Activated CD4-positive, alpha-beta T cell treated with anti-CD3 and anti-CD28 coated beads, Interleukin-10, Interleukin-2, amounts not matched to agents 100 ng/mL and 50 ng/mL, durations not matched to agents 16 hours and 8 hours (primary cell): ENCODE measurements at places on chromosomes 6 and 20.
A peak's percentile ranks its signal among the peaks of the same experiment; 100 is the strongest.

DNA sequence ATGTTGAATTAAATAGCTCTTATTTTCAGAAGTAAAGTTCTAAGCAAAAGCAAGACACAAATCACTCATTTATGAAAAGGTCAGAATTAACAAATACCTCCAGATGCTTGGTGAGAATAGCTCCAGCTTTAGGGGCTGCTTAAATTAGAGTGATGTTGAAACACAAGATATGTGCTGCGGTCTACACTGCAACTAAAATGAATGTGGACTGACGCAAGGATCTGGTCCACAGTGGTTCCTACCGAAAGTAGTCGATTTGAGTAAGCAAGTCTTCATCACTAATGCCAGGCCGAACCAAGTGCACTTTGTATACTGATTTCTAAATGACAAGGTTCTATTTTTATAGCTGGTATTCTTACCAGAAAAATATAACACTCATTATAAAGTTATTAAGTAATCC, 96.3 kb downstream of the PRDM1 start:
- DNase-seq: peak; percentile 89

DNA sequence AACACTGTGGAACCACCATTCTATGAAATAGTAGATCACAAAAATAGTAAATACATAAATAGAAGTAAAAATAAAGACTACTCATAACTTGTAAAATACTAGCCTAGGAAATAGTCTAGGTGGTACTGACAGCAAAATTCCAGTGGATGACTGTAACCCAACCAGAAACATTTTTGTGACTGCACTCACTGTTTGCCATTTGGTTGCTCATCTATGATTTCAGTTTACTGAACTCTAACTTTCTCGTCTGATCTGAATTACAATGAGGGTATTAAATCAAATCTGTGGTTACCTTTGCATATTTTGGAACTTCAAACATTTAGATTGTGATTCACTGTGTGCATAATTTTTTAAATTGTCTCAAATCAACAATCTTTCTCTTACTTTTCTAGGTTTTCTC, 151.1 kb downstream of the KHDC1L start:
- no peak for DNase-seq

GRCh38 chr20:64200740-64201139, 36.5 kb downstream of the MYT1 start:
- no peak for DNase-seq

GRCh38 chr6:111662072-111662793, 56.6 kb upstream of the TRAF3IP2 start:
- DNase-seq: no peak

- DNase-seq: no peak
Observed at GRCh38 chr6:157853902-157854502, 31.0 kb downstream of the SNX9 start.

DNA sequence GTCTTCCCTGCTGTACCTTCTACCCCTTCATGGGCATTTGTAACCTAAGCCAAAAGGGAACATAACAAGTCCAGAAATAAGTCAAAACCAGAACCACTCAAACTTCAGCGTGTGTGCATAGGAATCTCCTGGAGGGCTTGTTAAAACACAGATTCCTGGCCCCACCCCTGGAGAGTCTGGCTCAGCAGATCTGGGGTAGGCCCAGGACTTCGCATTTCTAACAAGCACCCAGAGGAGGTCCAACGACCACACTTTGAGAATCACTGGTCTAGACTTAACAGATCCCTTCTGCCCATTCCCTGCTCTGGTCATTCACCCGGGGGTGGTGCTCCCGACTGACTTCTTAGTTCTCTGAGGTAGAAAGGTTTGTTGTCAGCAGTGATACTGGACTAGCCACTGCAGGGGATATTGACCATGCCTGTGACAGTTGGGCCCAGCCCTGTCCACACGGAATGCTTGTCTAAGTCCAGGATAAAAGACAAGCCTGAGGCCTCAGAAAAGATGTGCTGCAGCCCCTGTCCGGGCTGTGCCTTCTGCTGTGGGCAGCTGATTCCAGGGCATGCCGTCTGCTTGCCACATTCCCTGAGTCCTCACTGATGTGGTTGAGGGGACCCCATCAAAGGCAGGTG, 68.6 kb downstream of the SYNJ2 start:
- no peak for DNase-seq

- no peak for DNase-seq
Observed at GRCh38 chr6:68975064-68975463, 340.0 kb downstream of the ADGRB3 start.

GRCh38 chr20:63736893-63737694, 630 bp downstream of the LIME1 start:
- peak; percentile 62 for DNase-seq

DNA sequence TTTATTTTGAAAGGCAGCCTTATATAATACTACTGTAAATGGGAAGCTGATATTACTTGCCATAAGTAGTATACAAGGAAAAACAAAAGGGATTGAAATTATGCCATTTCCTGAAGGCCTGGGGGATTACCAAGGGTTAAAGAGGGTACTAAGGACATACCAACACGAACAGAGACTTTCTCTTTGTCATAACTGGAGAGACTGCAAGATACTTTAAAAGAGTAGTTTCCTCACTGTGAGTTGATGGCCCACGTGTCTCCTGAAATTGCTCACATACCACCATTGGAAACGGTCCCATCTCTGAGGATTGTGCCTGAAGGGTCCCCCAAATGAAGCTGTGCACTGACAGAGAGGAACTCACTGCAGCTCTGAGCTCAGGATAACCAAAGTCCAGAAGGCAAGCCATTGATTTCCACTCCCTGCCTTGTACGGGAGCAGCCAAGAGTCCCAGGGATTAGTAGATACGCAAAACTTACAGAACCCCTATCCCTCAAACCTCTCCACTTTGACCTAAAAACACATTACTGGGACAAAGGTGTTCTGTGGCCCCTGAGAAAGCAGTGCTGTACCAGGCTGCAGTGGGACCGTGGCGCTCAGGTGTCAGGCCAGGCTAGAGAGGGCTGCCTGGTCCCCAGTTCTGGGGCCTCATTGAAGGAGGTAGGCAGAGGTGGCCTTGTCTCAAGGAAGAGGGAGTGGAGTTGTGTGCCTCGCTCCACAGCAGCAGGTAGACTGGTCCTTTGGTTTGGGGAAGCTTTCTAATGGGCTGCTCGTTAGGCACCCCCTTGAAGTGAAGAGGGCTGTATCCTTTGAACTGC, 15.2 kb downstream of the PSMG4 start:
- DNase-seq: peak; percentile 24

- DNase-seq: no peak
Observed at GRCh38 chr20:41643504-41643938, 25.3 kb upstream of the CHD6 start.

GRCh38 chr6:24539416-24539815, 44.6 kb downstream of the ALDH5A1 start:
- DNase-seq: no peak

DNA sequence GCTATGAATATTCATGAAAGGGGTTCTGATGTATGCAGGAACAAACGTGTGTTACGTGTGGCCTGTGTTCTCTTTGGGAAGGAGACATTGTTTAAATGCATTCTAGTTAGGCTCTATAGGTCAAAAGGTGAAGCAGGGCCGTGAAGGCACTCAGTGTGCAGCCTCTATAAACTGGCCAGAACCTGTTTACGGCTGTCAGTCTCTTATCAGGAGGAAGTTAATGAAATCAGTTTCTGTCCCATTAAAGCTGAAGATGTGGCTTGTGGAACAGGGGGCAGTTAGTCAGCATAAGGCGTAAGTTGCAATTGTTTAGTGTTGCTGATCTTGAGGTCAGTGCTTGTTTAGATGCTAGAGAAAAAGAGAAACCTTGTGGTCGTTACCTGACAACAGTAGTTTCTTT, 111.5 kb upstream of the KCNG1 start:
- no peak for DNase-seq

DNA sequence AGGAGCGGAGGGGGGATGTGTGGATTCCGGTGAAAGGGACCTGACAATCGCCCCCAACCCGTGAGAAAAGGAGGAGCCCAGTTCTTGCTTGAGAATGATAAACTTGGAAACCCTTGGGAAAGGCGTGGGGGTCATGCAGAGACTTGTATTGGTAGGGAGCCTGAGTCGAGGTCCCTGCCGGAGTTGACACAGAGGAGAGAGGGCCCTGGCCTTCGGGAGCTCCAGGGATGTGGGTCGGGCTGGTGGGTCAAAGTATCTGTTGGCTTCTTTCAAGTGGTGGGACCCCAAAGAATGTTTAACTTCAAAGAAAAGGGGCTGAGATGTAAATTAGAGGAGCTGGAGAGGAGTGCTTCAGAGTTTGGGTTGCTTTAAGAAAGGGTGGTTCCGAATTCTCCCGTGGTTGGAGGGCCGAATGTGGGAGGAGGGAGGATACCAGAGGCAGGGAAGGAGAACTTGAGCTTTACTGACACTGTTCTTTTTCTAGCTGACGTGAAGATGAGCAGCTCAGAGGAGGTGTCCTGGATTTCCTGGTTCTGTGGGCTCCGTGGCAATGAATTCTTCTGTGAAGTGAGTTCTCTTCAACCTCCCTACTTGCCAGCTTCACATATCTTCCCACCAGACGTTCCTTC, 571 bp downstream of the CSNK2B start:
- DNase-seq: no peak

DNA sequence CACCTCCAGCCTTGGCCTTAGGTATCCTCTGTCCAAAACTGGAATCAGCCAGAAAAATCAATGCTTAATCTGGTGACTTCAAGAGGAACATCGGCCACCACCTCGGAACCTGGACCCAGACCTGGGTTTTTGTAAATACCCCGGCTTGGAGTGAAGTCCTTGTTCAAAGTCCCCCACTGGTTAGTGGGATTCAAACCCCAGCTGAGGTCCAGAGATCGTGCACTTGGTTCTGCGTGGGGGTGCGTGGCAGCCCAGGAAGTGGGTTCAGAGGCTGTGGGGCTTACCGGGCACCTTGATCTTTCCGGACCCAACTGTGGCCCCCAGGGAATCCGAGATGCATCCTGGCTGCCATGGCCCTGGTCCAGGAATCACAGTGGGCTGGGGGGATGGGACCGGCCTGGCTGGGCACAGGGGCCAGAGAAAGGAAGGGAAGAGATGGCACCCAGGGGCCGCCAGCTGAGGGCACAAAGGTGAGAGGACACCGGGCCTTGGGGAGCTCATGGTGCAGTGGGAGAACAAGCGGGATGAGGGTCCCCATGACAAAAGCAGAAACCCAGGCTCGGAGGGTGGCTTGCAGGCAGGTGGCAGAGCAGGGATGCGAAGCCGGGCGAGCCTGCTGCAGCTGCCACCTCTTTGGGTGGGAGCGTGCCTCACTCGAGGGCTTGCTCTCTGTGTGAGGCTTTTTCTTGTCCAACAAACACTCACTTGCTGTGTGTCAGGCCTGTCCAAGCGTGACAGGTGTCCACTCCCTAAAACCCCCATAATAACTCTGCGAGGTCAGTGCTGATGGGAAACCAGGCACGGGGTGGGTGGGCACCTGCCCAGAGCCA, 27.7 kb downstream of the ZBP1 start:
- DNase-seq: no peak

DNA sequence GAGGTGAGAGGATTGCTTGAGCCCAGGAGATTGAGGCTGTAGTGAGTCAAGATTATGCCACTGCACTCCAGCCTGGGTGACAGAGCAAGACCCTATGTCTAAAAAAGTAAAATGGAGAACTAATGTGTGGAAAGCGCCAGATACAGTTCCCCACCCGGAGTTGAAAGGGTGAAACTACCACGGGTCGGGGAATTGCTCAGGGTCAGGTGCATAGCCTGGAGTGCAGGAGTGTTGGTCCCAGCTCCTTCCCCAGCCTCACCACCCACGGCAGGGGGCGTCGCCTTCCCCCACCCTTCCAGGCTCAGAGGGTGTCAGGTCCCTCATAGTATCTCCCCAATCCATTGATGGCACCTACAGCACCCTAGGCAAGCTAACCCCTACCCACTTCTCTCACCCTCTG, 26.1 kb downstream of the C20orf203 start:
- no peak for DNase-seq

DNA sequence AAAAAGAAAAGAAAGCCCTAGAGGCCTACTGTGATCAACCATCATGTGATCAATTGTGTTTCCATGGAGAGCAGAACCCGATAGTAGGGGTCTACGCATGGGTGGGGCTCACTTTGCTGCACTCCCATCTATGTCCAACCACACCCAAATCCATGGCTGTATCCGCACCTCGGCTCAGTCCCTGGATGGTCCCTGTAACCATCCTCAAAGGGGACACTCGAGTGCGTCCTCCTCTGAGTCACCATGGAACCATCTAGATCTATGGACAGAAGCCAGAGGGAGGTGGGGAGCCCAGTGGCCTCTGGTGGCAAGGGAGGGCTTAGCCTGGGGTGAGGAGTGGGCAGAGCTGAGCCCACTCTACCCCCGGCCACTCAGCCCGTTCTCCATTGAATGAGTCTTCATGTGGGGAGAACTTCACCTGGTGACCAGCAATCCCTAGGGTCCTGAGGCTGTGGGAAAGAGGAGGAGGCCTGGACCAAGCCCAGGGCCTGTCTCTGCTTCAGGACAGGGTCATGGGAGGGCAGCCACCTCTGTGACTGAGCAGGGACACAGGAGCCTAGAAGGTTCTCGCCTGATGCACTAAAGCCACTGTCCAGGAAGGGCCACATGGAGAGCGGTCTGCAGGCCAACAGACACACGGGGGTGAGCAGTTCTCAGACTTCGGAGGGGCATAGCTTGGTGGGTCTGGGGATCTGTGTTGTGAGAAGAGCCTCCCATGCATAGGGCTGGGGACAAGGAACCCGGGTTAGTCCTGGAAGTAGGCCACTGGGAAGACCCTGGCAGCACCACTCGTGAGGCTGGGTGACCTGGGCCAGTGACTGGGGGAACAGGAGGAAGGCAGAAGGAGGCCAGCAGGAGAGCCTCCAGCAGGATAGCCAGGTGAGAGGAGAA, 19.3 kb downstream of the RAET1L start:
- DNase-seq: no peak

GRCh38 chr6:147615659-147616456, 107.4 kb downstream of the SAMD5 start:
- DNase-seq: no peak

DNA sequence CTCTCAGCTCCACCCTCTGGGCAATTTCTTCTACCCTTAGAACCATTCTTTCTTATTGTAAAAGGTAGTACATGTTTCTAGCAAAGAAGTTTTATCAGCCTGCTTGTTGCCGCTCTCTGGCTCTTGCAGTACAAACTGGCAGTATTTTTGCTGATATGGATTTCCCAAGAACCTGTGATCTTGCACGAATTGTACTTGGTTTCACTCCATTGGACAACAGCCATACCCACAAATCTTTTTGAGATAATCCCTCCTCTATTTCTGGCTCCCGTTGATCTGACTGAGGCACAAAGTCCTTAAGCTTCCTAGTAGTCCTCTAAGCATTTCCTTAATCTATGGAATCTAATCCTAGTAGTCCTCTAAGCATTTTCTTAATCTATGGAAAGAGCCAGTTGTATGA, 487.0 kb upstream of the PTCHD4 start:
- no peak for DNase-seq

DNA sequence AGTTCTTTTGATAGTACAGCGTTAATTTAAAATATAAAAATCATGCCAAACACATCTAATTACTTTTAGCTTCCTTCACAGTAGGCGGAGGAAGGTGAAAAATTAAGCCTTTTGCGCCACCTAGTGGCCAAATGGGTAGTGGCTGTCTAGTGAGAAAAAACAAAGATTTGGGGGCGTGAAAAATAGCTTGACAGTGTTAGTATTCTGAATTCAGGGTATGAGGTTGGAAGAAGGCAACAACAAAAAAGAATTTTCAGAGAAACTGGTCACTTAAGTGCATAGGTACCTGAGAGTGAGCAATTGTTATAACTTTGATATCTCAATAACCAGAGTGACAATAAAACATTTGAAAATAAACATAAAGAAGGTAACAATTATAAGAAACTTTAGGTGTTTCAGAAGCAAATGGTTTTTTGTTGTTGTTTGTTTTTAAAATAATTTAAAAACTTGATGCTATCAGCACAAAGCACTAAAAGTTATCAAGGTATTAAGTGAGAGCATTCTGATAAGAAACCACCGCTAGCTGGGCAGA, 14.3 kb downstream of the PSMB9 start:
- peak; percentile 83 for DNase-seq
